Stimulated activated CD8-positive, alpha-beta memory T cell treated with anti-CD3 and anti-CD28 coated beads, Interleukin-7, amount 100 ng/mL, for 24 hours (primary cell): ENCODE measurements at places on chromosomes 6 and 20.

- no peak for DNase-seq
Observed at GRCh38 chr6:150016324-150017185, 8.8 kb downstream of the RAET1L start.

DNA sequence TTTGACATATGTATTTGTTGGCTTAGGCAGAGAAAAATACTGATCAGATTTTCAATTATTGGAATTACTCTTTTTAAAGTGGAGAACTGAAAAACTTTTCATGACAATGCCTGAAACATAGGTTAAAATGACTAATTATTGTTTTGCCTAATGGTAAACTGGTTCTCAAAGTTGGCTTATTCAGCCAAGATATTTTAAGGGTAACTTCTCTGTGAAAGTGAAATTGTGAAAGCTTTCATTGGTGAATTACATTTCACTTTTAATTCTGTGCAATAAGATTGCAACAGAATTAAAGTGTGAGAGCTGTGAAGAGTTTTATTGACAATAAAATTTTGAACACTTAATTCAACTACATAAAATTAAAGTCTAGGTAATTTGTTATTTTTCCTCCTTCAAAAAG is 24.5 kb downstream of the KIAA0408 start:
- DNase-seq: no peak

- no peak for DNase-seq
Observed at GRCh38 chr20:46221256-46221833, 87.0 kb downstream of the CDH22 start.

DNA sequence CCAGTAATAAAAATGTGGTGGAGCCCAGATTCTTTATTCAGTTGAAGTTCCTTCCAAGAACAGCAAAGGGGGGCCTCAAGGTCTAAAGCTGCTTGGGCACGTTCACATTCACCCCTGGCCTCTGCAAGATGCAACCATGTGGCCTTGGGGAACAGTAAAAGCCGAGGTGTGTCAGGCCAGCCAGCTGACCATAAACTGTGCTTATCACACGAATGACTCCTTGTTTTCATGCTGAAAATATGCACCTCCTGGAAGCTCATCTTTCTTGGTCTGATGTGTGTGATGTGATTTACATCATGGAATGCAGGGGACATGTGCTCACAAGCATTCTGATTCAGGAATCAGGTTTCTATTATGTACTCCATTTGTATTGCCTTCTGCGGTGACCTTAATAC is 211.6 kb upstream of the MARCKS start:
- DNase-seq: no peak

DNA sequence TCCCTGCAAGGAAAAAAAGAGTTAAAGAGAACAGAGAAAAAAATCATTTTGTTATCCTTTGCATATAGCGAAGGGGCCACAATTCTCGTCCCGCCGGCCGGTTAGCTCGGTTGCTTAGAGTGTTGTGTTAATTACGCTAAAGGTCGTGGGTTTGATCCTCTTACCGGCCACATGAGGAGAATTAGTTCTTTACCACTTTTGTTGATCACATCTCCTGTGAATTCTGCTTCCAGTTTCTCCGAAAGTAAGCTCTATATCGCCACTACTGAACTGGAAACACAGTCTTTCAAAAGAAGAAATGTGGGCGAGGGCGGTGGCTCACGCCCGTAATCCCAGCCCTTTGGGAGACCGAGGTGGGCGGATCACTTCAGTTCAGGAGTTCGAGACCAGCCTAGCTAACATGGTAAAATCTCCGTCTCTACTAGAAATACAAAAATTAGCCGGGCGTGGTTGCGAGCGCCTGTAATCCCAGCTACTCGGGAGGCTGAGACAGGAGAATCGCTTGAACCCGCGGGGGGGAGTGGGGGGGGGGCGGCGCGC is 13.4 kb downstream of the PRSS16 start:
- DNase-seq: no peak

GRCh38 chr6:165769401-165769800 is 106.4 kb upstream of the PDE10A start:
- no peak for DNase-seq

DNA sequence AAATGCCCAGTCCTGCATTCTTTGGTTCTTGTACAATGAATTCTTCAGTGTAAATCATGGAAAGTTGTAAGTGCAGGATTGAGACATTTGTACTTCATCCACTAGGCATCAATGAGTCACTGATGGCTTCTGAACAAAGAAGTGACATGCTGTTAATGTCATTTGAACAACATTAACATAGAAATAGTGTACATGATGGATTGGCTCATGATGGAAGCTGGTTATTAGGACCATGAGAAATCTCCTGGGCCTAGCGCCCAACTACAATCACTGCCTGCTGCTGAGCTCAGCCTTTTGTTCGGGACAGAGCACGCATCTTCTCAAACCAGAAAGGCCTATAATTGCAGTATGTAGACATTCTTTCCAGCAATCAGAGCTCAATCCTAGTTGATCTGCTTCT is 316.8 kb upstream of the TSHZ2 start:
- DNase-seq: no peak

DNA sequence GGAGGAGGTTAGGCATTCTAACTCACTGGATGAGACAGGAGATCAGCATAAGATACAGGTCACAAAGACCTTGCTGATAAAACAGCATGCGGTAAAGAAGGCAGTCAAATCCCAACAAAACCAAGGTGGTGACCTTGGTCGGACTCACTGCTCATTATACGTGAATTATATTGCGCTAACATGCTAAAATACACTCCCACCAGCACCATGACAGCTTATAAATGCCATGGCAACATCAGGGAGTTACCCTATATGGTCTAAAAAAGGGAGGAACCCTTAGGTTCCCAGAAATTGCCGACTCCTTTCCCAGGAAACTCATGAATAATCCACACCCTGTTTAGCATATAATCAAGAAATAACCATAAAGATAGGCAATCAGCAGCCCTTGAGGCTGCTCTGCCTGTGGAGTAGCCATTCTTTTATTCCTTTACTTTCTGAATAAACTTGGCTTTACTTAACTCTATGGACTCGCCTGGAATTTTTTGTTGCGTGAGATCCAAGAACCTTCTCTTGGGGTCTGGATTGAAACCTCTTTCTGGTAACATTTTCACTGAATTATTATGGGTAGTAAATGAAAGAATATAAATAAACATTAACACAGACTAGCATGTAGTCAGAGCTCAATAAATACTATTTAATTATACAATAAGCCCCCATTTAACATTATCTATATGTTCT is 3.0 kb upstream of the LAMA4 start:
- DNase-seq: no peak

- no peak for DNase-seq
Observed at GRCh38 chr20:45547206-45547770, at the start of gene EPPIN. EPPIN (minus strand) TSS chr20:45547401; CDS start chr20:45547357, 44 bp downstream.

DNA sequence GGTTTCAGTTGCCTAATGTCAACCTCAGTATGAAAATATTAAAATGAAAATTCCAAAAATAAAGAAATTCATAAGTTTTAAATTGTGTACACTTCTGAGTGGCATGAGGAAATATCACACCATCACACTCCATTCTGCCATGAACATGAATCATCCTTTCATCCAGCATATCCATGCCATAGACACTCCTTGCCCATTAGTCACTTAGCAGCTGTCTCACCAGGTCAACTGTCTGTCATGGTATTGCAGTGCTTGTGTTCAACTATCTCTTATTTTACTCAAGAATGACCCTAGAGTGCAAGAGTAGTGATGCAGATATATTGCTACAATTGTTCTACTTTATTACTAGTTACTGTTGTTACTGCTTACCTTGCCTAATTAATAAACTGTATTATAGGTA is 712.4 kb downstream of the EPHA7 start:
- DNase-seq: no peak

DNA sequence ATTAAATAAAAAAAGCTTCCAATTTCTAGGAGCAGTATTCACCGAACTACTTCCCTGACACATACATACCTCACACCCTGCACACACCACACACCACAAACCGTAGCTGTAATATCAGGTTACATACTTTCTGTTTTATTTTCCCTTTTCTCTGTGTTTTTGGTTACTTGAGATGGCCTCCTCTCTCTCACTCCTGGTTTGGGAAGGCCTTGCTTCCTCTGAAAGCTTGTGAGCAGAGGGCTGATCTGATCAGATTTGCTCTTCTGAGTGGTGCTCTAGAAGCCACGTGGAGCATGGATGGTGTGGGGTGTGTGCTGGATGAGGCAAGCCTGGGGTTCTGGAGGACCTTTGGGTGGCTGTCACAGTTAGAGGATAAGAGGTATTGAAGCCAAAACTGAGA is 20.9 kb downstream of the UTRN start:
- no peak for DNase-seq

DNA sequence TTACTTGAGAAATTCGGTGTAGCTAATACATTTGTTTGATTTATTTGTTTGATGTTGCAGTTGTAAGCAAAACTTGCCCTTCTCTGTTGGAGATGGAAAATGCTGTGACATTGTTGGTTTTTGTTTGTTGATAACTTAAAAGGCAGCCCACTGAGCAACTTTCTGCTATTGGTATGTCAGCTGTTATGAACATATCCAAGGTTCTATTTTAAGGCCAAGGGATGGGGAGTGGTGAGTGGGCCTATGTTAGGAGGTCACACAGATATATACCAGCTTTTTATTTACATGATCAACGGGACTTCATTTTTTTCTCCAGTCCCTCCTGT is 5.7 kb downstream of the QKI start:
- no peak for DNase-seq

DNA sequence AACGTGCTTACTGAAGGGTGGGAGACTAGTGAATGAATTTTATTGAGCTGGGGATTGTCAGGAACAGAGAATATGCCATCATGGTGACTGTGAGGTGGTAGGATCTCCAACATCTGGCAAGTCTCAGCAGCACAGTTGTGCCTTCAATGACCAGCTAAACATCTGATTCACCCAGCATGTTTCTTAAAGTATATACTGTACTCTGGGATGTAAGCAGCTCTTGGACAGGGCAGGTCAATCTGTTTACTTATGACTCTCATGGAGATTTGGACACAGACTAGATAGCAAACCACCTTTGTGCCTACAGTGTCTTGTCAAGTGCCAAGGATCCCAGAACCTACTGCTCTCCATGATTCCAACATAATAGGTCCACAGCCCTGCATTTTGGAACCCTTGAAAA is 801.0 kb upstream of the CITED2 start:
- DNase-seq: no peak

GRCh38 chr20:35901678-35902544 is 52.4 kb downstream of the SCAND1 start:
- DNase-seq: no peak

DNA sequence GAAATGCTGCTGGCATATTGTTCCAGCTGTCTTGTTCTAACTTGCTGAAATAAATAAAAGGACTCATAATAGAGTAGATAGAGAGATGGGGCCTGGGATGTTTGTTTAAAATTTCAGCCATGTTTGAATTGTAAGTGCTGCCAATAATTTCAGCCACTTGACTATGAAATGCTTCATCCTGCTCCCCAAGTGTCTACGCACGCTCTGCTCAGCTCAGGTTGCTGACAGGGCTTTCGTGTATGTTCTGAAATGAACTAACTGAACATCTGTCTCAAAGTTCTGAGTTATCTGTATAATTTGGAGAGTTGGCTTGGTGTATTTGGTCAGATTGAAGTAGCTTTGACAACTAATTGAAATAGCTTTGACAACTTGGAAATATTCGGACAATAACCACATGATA is 387.8 kb downstream of the BMP2 start:
- DNase-seq: no peak

DNA sequence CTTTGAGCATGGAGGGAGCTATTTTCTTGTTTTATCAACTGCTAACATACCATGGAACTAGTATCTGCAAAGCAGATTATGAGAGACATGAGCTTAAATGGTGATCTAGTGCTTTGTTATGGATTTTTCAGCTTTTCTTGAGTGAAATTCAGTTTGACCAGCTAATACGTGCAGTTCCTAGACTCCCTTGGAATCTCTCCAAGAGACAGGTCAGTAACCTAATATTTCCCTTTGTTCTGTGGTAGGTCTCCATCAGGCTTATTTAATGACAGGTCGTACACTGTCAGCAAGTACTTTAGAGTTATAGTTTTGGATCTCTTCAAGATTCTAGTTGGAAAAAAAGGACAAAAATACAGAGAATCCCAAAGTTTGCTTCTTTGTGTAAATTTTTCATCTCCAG is 43.9 kb downstream of the HDAC2 start:
- DNase-seq: no peak

DNA sequence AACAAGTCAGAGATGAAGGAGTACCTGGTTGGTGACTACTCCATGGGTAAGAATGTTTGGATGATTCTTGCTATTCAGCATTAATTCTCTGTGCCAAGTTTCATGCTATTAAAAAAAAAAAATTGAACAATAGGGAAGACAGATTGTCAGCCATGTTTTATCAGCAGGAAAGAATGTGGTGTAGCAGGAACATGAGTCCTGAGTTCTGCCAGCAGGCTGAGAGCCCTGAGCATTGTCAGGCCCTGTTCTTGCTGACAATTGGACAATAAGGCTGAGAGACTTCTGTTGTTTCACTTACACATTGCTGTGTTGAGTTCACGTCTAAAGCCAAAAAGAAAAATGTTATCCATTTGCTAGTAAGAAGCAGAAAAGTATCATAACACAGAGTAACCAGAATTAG is 70.4 kb upstream of the SMIM28 start:
- no peak for DNase-seq

- DNase-seq: no peak
Observed at GRCh38 chr6:100473182-100473581, 8.5 kb upstream of the SIM1 start.

GRCh38 chr6:90121982-90122381 is 174.7 kb downstream of the BACH2 start:
- no peak for DNase-seq

DNA sequence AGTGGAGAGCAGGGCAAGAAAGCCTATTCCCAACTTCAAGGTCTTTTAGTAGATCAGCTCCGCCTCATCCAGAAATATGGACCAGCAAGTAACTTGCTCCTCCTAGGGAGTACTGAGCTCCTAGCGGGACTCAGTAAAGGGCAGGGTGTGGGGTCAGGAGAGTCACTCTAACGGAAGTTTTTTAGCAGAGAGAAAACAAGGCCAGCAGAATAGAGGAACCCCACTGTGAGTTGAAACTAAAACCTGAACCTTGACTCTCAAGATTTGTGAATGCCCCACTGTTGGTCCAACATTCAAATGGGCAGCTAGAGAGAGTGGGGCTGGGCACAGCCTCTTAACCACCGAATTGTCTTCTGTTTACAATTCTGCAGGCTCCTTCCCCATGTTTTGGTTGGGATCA is 244.8 kb downstream of the FARS2 start:
- no peak for DNase-seq

DNA sequence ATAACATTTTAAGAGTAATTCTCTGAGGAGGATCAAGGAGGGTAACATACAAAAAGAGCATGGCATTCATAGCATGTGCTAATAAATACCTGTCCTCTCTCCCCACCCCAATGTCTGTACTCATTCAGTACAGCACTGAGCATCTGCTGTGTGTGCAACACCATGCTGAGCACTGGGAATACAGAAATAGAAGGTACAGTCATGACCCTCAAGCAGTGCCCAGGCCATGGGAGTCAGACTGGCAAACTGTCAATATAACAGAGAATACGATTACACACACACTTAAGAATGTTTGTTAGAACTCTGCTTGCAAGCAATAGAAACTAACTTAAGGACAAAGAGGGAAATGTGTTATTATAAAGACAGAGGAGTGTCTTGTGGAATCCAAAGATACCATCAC is 24.7 kb upstream of the ZFAND3 start:
- no peak for DNase-seq
